ENCODE measurements at places on chromosomes 3 and 15.

- DNase-seq: peak; percentile 6
Measured at GRCh38 chr3:63705092-63705645, 52.7 kb downstream of the SNTN start.

DNA sequence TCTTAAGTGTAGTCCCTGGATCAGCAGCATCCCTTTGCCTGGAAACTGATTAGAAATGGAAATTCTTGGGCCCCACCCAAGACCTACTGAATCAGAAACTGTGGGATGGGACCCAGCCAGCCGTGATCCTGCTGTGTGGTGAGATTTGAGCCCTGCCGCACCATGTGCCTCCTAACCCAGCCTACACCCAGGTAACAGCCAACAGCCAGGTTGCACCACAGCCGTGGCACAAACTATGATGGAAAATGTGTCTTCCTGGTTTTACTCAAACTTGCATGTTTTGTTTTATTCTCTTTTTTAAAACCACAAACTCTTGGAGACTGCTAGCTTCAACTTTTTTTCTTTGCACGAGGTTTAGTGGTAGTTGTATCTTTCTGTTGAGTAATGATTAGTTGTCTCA, 2.6 kb downstream of the LIMD1 start:
- DNase-seq: no peak

GRCh38 chr3:196875258-196875657, 7.5 kb downstream of the SENP5 start:
- no peak for DNase-seq

DNA sequence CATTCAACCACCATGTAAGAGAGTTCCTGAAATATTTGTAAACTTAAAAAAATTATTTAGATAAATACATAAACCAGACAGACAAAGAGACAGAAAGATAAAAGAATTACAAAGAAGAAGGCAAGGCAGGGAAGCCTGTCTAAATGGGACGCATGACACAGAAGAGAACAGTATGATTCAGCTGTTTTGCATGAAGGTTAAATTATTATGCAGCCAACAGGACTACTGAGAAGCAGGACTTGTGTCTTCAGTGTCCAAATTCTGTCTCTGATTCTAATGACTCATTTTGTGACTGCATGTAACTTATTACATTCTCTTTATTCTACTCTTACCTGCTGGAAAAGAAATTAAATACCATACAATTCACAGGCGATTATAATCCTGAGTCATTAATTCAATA, 340.4 kb upstream of the KCNMB2 start:
- DNase-seq: peak; percentile 71

DNA sequence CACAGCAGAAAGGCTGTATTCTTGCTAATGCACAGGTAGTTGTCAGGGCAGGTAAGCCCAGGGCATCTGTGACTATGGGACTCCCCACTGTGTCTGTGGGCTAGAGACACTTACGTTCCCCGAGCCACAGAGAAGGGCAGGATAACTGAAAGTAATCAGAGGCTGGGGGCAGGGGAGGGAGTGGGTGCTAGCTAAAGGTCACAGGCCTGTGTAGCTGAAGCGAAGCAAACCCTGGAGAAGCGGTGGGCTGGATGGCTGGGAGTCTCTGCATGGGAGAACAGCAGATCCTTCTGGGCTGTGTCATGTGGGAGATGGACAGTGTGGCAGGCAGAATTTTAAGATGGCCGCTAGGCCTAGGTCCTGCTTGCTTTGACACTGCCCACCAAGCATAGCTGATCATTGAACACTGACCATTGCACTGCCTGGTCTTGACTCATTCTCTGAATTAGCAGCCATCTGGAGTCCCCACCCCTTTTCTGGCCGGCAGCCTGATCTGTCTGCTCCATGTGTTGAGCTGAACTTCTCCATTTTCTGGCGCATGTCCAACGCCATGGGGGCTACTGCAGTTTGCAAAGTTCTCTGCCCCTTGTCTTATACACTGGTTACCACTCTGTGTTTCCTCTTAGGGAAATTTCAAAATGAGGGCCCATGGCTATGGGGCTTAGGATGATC, 110.0 kb downstream of the DGKG start:
- no peak for DNase-seq

GRCh38 chr3:80043226-80043625, 275.4 kb upstream of the ROBO1 start:
- DNase-seq: no peak

DNA sequence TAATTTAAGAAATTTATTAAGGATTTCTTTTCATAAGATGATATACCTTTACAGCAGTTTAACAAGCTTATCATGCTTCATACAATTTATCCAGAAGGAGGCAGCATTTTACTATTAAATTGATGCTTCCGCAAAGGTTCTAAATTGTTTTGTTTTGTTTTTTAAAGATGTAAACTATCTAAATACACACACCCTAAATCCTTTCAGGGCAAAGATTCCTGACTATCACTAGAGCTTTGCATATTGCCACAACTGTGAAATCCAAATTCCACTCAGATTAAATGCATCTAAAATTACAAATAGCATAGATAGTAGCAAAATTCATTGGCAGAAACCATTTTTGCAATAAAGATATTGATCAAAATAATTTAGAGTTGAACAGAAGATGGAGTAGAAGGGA, 44.5 kb upstream of the CCNL1 start:
- DNase-seq: peak; percentile 65

DNA sequence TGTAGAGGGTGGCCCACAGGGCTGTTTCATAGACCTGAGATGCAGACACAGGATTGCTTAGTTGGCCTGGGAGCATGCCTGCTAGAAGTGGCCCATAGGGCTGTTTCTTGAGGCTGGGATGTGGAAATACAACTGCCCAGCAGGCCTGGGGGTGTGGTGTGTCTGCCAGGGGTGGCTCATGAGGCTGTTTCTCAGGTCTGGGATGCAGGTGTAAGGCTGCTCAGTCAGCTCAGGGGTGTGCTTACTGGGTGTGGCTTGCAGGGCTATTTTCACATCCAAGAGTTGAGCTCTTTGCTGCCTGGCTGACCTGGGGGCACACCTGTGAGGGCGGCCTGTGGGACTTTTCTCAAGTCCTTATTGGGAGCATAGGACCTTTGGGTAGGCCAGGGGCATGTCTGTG, 131.3 kb downstream of the DOCK3 start:
- no peak for DNase-seq

GRCh38 chr3:191702121-191702520, 241.2 kb downstream of the PYDC2 start:
- no peak for DNase-seq

DNA sequence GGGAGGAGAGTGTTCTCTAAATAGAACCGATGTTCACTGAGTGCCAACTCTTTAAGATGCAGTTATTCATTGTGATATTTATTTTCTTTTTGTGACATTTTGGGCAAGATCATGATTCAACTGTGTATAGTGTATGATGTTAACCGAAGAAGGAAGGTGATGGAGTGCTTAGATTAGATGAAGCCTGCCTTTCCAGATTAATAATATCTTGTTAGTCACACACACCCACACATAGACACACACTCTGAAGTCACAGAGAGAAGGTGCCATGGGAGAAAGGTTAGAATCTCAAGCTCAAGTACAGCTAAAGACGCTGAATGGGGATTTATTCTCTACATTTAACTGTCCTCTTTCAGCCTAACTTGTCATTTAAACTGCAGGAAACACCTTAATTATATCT, 77.0 kb downstream of the SLC9A9 start:
- no peak for DNase-seq

DNA sequence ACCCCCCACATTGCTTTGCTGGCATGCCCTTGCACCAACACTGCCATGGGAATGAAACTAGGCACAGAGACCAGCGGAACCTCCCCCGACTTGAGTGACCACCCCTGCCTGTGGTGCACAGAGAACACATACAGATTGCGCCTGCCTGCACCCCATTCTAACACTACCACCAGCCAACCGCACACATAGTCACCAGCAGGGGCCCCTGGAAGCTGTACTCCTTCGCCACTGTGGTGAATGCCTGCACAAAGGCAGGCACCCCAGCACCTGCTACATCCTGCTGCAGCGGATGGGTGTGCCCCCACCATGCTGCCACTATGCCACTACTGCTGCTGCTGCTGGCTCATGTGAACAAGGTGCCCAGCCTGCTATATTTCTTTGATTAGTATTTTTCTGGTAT, 27.4 kb upstream of the DNAAF4 start:
- no peak for DNase-seq

DNA sequence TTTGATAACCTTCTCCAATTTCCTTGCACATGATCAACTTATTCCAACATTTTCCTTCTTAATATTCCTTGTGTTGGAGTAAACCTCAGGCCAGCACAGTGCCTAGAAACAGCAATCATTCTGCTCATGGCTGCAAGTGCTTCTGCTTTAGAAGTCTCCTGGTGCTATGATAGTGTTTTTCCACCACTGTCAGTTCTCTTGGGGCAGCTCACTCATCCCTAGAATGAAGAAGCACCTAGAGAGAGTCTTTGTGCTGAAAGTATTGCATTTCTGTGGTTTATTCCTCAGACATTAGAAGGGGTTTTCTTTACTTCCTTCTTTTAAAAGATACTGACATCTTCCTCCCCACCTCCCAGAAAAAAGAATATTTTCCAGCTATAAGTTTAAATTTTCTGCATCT, 183.5 kb downstream of the RYR3 start:
- DNase-seq: no peak

- no peak for DNase-seq
Measured at GRCh38 chr3:151062611-151063010, 22.9 kb upstream of the MED12L start.

- DNase-seq: no peak
Measured at GRCh38 chr15:97026781-97027180, 696.3 kb downstream of the NR2F2 start.

DNA sequence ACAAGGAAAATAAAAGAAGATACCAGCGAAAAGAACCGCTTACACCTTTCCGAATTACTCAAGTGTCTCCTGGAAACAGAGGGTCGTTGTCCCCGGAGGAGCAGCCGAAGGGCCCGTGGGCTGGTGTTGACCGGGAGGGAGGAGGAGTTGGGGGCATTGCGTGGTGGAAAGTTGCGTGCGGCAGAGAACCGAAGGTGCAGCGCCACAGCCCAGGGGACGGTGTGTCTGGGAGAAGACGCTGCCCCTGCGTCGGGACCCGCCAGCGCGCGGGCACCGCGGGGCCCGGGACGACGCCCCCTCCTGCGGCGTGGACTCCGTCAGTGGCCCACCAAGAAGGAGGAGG, 325 bp downstream of the ALCAM start:
- DNase-seq: no peak

DNA sequence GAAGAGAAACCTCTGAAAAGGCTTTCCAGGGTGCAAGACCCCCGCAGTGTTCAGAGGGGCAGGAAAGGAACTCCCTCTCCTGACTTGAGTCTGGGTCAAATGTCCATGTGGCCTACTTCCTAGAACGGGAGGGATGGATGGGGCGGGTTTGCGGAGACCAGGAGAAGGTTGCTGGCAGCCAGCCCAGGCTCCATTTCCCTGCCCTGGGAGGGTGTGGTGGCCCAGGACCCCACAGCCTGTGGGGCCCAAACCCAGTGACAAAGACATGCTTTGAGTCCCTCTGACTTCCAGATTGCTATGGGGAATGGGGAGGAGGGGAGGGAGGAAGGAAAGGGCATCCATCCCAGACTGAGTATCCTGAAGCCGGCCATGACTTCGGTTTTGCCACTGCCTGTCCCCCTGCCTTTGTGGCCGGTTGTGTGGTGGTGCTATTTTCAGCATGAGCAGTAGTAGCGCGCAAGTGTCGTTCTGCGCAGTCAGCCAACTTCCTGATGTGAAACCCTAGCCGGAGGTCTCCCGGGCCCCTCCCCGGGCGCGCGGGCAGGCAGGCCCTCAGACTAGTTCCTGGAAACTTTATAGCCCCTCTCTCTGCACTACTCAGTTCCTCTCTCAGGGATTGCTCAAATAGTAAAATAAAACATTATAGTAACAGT, 24.4 kb downstream of the MAGEF1 start:
- no peak for DNase-seq

GRCh38 chr3:114363554-114364202, 69.8 kb downstream of the TIGIT start:
- peak; percentile 91 for DNase-seq

DNA sequence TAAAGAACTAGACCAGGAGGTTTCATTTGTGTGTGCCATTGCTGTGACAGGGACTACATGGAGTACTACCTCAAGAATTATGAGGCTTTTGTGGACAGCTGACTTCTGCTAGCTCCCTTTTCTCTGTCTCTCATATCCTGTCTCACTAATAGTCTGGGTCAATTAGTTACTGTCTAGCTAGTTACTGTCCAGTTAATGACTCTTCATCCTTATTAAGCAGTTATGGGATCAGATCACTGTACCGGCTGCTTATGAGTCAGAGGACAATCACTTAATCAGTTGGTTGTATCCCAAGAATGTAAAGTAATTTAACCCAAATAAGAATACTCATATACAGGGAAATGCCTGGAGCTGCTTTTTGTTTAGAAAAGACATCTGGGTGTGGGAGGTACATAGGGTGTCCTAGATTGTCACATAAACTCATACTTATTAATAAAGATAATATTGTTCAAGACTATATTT, 158.0 kb downstream of the CDIN1 start:
- DNase-seq: peak; percentile 80

DNA sequence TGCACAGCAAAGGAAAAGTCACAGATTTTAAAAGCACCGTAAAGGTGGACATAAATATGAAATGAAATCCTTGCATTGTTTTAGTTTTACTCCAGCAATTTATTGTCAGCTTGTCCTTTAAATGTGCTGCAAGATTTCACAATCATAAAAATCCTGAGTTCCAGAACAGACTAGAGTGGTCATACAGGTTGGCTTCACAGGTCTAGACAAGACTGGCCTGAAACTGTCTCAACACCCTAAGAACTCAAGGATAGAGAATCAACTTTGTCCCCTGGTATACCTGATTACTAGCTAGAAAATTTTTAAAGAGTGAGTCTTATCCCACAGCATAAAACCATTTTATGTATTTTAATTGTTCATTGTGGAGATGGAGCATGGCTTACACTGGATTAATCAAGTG, 521.7 kb upstream of the MCTP2 start:
- no peak for DNase-seq

GRCh38 chr3:64441861-64442260, 216.6 kb upstream of the PRICKLE2 start:
- DNase-seq: no peak

GRCh38 chr3:177852001-177852807, 654.9 kb upstream of the TBL1XR1 start:
- no peak for DNase-seq

- DNase-seq: no peak
Measured at GRCh38 chr3:197841789-197842188, 50.7 kb downstream of the LRCH3 start.

DNA sequence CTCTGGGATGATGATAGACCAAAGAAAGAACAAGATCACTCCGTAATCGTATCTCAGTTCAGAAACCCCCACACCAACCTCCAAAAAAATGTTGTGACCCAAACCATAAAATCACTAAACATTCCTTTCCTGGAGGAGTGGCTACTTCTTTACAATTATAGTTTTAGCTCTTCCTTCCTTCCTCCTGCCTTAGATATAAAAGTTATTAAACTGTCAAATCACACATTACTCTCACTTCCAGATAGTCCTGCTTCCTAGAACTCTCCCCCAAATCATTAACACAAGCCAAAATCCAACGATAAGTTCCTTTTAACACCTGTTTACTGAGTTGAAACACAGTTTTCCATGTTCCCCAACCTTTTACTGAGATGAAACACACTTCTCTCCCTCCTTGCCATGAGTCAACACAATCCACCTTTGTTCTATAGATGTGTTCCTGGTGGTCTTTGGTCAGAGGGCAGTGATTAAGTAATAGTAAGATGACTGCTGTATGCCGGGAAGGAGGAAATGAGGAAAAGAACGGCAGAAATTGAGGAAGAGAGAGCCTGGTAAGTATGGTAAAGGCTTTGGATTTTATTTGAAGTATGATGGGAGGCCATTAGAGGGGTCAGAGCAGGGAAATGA, 8.3 kb upstream of the CRYGS start:
- no peak for DNase-seq

GRCh38 chr3:65642883-65643282, 395.8 kb downstream of the MAGI1 start:
- no peak for DNase-seq

GRCh38 chr3:132417695-132418411, 551 bp downstream of the DNAJC13 start:
- DNase-seq: peak; percentile 67
